ENCODE measurements at places on chromosomes 4 and X.

GRCh38 chrX:34866646-34867045 is 76.0 kb upstream of the FAM47B start:
- DNase-seq, result no peak

DNA sequence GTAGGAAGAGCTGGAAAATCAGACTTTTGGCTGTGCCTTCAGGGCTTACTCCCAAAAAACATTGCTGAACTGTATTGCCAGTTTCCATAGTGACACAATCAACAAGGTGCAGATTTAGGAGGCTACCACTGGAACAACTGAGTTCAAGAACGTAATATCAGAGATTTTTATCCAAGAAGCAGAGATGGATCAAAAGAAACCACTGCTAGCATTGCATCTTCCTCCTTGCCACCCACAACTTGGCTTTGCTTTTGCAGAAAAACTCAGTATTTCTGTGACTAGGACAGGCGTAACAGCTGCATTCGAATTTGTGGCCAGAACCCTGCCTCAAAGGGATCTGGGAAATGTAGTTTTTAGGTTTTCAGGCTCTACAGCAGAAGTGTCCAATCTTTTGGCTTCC is 27.8 kb upstream of the WDFY3 start:
- no peak for DNase-seq

DNA sequence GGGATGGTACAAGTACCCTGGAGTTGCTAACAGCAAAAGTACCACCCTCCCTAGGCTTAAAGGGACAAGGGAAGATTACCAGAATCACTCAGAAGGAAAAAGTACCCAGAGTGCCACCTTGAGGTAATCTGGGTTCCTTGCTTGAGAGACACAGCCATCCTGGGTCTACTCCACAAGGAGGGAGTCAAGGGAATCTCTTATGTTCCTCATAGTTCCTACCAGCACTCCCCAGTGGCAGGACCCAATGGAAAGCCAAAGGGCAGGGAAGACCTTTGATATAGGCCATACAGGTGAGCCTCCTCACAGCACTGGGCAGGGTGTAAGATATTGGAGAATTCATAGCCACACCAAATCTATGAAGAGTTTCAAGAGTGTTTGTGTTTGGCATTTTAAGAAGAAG is 5.7 kb downstream of the IL2 start:
- no peak for DNase-seq

GRCh38 chrX:18424482-18425198 is 768 bp upstream of the CDKL5 start:
- DNase-seq, result peak; percentile 81

DNA sequence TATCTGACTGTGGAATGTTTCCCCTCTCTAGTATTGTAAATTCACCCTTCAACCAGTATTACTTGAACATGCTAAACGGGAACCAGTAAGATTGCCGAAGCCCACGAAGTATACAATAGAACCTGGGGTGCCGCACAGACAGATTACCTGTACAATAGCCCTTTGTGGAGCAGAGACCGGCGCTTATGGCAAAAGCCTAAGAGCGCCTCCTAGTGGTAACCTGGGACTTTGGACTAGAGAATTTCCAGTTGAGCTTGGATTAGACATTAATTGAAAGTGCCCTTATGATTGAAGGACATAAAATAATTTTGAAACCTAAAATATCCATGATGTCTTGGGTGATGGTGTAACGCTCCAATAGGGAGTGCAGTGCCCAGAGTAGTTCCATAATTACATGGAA is 14.1 kb downstream of the ZNF157 start:
- DNase-seq, result peak; percentile 85

GRCh38 chr4:147825451-147826287 is 93.8 kb downstream of the ARHGAP10 start:
- DNase-seq, result no peak

Data from eye (tissue), 1 donor.